ENCODE measurements at places on chromosomes 7 and 10.

GRCh38 chr7:15612205-15612604, 50.4 kb upstream of the AGMO start:
- DNase-seq = no peak

- no peak for DNase-seq
These were observed 1.7 kb downstream of the RAMP3 start for GRCh38 chr7:45159296-45159695.

- DNase-seq = no peak
These were observed 60.3 kb upstream of the IL6 start for GRCh38 chr7:22666732-22667131.

GRCh38 chr7:16660702-16661464, 14.9 kb downstream of the BZW2 start:
- DNase-seq = no peak

DNA sequence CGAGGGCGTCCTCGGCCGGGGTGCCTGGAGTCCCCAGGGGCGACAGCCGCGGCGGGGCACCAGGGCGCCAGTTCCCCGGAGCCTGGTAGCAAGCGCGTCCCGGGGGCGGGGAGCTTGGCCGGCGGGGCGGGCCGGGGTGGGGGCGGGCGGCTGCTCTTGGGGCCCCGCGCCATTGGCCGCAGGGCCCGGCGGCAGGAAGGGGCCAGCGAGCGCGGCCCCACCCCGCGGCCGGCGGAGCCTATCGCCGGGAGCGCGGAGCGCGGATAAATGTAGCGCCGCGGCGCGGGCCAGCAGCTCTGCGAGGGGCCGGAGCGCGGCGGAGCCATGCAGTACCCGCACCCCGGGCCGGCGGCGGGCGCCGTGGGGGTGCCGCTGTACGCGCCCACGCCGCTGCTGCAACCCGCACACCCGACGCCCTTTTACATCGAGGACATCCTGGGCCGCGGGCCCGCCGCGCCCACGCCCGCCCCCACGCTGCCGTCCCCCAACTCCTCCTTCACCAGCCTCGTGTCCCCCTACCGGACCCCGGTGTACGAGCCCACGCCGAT, at the start of gene HHEX:
Gene HHEX, plus strand, starts transcription at position 293 of the 548 bp plus-strand sequence. Its CDS starts 32 bp downstream, at position 325.
- DNase-seq = peak; percentile 76

DNA sequence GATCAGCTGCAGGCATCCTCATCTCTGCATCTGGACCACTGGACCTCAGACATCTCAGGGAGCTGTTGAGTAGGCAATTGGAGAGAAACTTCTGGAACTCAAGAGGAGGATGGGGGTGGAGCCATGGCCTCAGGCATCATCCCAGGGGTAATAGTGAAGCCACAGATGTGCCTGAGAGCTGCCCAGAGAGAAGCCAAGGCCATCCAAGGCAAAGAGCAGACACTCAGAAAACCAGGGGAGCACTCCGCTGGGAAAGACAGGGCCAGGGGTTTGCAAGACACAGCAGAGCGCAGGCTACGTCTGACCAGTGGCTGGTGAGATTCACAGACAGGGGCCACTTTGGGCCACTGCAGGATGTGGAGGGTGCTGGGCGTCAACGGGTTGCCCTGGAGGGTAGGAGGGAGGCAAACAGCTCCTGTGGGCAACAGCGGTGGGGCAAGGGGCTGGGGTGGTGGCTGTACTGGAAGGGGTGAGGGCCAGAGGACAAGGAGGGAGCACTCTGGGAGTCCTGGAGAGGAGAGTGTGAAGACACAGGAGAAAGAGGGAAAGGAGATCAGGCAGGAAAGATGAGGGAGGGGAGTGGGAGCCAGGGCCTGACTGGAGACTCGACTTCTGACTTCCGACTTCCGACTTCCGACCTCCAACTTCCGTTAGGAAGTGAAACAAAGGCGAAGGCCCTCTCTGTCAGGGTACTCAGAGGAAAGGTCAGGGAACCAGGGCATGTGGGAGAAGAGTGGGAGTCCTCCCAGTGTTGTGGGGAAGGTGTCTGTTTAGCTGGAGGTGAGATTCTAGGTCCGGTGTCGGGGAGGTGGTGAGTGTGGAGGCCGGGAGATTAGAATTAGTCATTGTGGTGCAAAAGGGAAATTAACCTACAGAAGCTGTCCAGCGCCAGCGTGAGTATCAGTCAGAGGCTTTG, 69.7 kb upstream of the ANTXRL start:
- no peak for DNase-seq

DNA sequence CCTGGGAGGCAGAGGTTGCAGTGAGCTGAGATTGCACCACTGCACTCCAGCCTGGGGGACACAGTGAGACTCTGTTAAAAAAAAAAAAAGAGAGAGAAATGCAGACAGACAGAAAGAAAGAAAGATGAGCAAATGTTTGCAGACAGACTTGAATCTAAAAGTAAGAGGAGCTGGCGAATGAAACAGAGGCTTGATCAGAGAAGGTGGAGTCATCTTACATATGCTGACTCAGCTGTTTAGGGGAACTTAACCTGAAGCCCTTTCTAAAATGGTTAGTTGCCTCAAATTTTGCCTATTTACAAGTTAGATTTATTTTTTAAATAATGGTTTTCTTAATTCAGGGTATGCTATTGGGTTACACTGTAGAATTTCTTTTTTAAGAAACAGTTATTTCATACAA, 5.4 kb downstream of the FAM171A1 start:
- DNase-seq = no peak
